ENCODE measurements at places on chromosomes 11 and 22.
A peak's percentile ranks its signal among the peaks of the same experiment; 100 is the strongest.

- DNase-seq, result no peak
Observed at GRCh38 chr11:36657610-36658267, 59.7 kb upstream of the RAG2 start.

- DNase-seq, result no peak
Observed at GRCh38 chr11:96356848-96357247, 13.9 kb upstream of the MAML2 start.

DNA sequence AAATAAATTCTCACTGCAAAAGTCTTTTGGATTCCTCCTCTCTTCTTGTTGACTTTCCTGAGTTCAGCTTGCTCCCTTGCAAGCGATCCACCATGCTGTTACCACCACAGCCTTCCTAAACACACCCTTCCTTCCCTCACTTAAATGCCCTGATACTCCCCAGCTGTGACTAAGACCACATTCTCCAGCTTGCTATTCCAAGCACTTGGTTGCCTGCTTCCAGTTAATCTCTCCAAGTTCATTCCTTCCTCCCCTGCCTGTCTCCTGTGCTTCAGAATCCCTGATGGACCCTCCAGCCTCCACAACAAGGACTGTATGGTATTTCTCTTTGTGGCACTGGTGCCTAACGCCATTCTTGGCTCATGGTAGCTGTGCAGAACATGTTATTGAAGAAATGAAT, 603.9 kb upstream of the CADM1 start:
- no peak for DNase-seq

GRCh38 chr11:17169876-17170275, 37.9 kb downstream of the PIK3C2A start:
- no peak for DNase-seq

DNA sequence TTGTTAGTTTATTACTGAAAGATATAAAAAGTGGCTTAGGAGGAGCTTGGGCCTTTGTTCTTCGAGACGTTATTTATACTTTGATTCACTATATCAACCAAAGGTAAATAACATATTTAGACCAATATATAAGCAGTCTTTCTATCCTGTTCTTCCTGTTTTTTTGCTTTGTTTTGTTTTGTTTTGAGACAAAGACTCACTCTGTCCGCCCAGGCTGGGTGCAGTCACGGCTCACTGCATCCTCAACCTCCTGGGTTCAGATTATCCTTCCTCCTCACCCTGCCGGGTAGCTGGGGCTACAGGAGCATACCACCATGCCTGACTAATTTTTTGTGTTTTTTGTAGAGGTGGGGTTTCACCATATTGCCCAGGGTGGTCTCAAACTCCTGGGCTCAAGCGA, 66.8 kb downstream of the ATM start:
- DNase-seq, result no peak

DNA sequence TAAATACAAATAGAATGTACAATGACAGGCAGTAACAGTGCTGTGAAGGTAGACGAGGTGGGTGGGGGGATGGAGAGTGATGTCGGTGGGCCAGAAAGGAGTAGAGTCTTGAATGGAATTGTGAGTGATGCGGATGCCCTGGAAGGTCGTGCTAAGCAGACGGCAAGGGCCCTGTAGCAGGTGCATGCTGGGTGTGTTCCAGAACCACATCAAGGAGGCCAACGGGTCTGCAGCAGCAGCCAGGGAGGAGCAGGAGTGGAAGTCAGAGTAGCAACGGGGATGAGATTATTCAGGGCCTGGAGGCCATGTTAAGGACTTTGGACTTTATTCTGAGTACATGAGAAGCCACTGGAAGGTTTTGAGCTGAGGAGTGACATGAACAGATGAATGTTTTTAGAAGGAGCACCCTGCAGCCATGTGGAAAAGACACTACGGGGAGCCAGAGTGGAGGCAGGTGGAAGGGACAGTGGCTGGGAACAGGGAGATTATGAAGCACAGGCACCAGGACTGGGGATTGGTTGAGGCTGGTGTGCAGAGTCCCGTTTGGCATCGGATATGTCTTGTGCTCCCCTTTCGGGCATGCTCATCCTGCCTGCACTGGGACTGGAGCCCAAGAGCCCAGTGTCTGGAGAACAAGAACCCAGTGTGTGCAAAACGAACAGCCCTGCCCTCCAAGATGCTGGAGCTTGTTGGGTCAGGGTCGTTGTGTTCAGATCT, 74.1 kb downstream of the COMMD9 start:
- DNase-seq, result no peak

DNA sequence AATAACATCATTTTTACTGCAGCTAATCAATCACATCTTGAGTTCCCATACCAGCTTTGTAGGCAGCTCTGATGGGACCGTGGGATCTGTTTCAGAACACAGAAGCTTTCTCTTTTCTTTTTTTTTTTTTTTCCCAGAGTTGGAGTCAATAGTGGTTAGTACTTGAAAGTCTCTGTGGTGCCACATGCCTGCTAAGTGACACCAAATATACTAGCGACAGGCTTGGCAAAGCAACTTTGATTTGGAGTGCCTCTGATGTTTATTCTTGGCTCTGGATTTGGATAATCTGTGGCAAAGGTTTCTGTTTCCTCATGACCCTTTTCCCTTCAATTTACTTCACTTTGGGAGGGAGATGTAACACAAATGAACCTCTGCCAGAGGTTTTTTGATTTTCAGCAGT, 681.4 kb upstream of the TENM4 start:
- DNase-seq, result no peak

GRCh38 chr11:12222055-12222792, 111.8 kb downstream of the MICAL2 start:
- DNase-seq, result no peak

DNA sequence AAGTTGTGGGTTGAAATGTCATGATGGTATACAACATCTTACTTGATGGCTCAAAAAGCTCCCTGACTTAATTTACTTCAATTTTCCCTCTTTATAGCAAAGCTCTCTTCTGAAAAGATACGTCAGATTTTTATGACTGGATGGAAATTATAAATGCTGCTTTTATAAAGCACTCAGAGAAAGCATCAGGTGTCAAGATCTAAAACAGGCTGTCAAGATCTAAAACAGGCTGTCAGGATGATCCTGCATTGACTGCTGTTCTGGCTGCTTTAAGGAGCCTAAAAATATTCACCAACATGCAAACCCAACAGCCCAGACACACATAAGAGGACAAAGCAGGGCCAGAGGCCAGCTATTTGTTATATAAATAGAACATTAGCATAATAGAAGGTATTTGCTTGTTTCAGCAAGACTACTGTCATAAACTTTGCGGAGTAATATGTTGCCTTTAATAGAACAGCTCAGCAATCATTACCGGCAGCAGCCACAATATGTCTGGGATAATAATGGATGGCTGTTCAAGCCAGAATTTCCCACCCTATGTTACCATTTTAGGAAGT, 77.3 kb upstream of the ANO5 start:
- DNase-seq, result no peak

DNA sequence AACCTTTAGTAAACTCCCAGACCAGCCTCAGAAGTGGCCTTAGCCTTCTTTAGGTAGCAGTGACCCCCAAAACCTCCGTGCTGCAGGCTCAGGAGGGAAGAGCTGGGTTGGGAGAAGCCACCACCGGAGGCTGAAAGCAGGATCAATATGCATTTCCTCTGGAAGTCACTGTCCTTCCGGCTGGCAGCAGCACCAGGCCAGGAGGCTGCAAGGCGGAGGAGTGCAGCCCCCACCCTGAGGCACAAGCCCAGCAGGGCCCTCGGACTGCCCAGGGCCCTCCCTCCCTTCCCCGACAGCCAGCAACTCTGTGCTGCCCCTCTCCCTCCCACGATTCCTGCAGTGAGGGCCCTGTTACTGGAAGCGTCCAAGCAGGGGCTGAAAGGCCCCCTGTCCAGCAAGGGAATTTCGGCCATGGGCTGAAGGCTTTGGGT, 3.2 kb upstream of the NRXN2 start:
- DNase-seq, result no peak

GRCh38 chr11:78791254-78791653, 216.6 kb upstream of the NARS2 start:
- DNase-seq, result no peak

DNA sequence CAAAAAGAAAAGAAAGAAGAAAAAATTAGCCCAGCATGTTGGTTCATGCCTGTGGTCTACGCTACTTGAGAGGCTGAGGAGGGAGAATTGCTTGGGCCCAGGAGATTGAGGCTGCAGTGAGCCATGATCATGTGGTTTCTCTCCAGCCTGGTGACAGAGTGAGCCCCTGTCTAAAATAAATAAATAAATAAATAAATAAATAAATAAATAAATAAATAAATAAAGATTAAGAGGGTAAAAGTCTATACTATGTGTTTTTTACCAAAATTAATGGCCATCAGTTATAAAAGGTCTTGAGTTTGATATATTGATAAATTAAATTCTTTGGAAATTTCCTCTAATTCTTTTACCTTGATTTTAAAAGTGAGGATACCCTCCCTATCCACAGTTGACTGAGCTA, 25.2 kb upstream of the DEPDC7 start:
- no peak for DNase-seq

DNA sequence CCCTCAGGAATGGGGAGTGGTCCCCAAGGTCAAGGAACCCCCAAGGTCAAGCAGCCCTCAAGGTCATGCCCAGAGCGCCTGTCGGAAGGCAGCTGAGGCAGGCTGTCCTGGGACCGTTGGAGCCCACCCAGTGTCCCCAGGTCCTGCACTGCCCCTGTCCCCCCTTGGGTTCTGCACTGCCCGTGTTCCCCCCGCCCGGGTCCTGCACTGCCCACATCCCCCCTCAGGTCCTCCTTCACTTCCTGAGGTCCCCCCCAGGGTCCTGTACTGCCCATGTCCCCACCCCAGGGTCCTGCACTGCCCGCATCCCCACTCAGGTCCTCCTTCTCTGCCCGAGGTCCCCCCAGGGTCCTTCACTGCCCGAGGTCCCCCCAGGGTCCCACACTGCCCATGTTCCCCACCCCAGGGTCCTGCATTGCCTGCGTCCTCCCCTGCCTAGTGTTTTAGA, 1073.0 kb downstream of the BRD1 start:
- no peak for DNase-seq

GRCh38 chr11:72584939-72585597, 89.2 kb downstream of the PDE2A start:
- DNase-seq, result no peak

GRCh38 chr11:11901929-11902328, 60.2 kb downstream of the USP47 start:
- DNase-seq, result no peak

DNA sequence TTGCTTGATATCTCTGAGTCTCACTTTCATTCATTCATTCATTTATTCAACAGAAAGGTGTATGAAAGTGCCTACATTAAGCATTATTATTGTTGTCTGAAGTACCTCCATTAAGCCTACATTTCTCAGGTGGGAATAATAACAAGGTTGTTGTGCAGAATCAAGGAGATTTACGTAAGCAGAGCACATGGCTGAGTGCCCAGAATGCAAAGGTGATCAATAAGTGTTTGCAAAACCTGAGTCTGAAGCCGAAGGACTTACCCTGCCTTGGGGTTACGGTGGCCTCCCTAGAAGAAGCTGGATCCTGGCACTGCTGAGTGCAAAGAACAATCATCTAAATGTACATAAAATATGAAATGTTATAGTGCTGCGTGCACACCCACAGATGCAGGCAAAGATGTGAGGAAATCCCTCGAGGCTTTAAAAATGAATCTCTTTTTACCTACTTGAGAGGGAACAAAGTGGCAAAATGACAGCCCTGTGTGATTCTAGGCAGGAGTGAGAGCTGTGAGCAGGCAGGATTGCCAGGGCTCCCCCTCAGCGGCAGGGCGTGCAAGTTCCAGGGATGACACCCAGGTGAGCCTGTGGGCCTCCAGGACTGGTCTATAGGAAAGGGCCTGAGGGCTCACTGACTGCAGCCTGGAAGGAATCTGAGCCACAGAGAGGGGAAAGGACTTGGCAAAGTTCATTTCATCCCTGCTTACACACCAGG, 133.1 kb upstream of the TBCEL start:
- DNase-seq, result no peak

GRCh38 chr11:65786786-65787636, at the start of gene OVOL1:
OVOL1 (plus strand) TSS chr11:65787063; CDS start chr11:65787374, 311 bp downstream.
- DNase-seq, result peak; percentile 12

DNA sequence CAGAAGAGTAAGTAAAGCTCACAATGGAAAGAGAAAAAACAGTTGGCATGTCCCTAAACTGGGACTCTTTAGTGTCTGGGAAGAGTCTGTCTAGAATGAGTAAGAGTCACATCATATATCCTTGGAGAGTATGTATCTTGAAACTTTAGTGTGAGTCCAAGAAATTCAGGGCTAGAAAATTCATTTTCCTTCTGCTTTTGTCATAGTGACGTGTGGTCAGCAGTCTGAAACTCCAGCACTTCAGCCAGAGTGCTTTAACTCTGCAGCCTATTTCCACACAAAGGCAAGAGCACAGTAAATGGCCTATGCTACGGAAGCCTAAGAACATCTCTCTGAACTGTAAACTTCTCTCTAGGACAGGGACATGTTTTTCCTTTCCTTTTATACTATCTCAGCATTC, 174.1 kb downstream of the FAM181B start:
- no peak for DNase-seq

- DNase-seq, result no peak
Observed at GRCh38 chr11:102592634-102593581, 32.2 kb downstream of the MMP20 start.

- DNase-seq, result no peak
Observed at GRCh38 chr22:24118689-24119384, 62.5 kb upstream of the SUSD2 start.

GRCh38 chr11:27720277-27720830, 20.1 kb upstream of the BDNF start:
- no peak for DNase-seq

DNA sequence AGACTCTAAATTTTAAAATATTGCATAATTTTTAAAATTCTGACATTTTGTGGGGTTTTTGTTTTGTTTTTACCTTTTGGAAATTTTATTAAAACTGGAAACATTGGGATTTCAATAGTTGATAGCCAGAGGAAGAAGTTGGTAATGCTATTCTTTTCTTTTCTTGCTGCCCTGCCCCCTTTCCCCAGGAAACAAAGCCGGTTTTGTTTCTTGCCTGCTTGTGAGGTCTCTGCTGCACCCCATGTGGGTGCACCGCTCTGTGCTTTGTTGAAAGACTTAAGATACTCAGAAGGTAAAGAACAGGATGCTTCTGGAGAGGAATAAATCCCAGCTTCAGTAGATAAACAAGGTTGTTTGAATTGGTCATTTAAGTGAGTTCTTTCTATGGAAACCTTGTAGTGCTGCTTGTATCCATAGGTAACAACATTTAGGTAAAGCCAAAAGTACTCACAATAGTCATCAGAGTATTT, 87.5 kb downstream of the YAP1 start:
- DNase-seq, result no peak

GRCh38 chr22:45157907-45158306, 5.8 kb upstream of the NUP50 start:
- no peak for DNase-seq

- DNase-seq, result no peak
Observed at GRCh38 chr11:96607864-96608558, 218.2 kb downstream of the JRKL start.

GRCh38 chr11:119807841-119808240, 78.8 kb upstream of the NECTIN1 start:
- DNase-seq, result no peak

DNA sequence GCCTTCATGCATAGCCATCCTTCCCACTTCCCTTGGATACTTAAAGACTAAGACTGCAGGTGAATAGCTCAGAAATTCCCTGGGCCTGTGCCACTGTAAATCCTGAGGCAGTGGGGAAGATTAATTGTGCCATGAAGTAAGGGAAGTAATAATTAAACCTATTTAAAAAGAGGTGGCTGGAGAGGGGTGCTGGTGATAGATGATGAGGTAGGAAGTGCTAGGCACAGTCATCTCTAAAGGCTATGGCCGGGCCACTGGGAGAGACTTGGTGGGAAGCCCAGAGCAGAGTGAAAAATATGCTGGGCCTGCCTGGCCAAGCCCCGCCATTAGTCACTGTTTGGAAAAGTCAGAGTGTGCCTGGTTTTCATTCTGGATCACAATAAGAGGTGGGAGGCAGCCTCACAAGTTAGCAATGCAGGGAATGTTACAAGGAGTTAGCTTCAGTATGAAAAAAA, 197.2 kb upstream of the PITPNB start:
- DNase-seq, result no peak
